CD4-positive, alpha-beta T cell treated with Interleukin-2 at 100 ng/mL for 4 hours (primary cell): ENCODE measurements at places on chromosomes 7 and 10.

GRCh38 chr7:44292876-44293560 is 32.4 kb downstream of the CAMK2B start:
- DNase-seq: no peak

DNA sequence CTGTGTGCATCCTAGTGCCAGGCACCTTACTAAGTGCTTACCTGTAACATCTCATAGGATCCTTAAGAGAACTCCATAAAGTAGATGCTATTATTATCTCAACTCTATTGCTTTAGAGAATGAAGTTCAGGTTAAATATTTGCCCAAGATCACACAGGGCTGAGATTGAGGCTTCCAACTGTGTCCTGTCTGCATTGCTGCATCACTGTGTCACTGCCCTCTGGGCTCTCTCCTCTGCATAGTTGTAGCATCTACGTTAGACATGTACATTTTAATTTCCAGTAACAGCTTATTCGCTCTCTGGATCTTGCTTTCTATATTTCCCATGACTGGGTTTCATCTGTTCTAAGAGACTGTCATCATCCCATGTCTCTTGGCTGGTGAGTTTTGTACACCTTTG is 63.6 kb upstream of the FZD8 start:
- no peak for DNase-seq

GRCh38 chr10:111116762-111117445 is 40.1 kb downstream of the ADRA2A start:
- no peak for DNase-seq

DNA sequence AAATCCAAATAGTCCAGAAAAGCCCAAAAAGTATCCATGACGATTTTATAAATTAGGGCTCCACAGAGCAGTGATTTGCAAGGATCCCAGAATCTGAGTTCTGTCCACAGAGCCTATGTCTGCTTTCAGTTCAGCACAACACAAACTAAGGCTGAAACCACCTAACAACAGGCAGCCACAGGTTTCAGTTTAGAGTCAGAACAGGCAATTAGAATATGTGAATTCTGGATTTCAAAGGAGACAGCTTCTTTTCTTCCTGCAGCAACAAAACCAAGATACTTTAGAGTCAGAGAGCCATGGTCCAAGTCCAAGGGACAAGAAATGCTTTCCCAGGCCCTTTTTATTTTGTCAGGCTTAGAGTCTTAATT is 23.6 kb downstream of the IFIT3 start:
- no peak for DNase-seq
